Naive thymus-derived CD4-positive, alpha-beta T cell (primary cell): ENCODE measurements at places on chromosomes 13 and 19. TPM values are rescaled to one million over a fixed set of nuclear protein-coding genes. Genes with fewer than 3 reads are reported as not detected.

The PEAK3 gene
- polyA plus RNA-seq: 0.44 TPM

The ZNF491 gene
- 0.44 TPM for polyA plus RNA-seq

The SCGB2B2 gene
- not detected for polyA plus RNA-seq

DNA sequence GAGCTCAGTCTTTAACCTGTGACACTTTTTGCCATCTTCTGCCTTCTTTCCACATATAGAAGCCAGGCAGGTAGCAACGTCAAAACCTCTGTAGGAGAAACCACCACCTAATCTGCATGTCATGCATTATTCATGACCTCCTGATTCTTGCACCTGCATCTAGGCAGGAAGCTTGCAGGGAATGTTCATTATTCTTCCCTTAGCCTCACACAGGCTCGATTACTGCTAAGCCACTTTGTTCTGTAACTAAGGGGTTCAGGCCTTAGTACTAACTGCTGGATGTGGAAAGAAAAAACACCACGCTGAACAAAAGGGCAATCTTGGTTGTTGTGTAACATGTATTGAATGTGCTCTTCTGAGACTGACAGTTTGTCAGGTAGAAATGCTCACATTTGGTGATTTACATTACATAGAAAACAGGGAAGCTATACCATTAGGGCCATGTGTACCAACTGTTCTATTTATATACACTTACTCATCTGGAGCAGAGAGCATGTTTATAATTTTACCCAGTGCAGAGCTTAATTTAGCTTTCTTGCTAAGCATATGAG is 366.9 kb downstream of the KLF12 start:
- peak; percentile 53 for DNase-seq

The PSMC4 gene
- polyA plus RNA-seq: 73.5 TPM

DNA sequence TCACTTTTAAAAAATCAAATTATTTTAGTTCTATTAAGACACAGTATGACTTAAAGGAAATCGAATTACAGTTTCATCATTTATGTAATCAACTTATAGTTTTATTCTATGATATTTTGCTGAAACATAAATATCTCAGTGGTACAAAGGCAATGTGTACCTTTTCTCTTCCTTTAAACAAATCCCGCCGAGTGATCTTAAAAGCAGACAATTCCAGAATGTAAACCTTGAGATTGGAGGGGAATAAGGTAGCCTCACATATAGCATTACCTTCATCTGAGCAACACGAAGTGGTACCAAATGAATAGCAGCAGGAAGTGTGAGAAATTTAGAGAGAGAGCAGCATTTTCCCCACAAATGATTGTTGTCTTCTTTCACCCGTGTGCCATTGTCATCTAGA is 842.2 kb upstream of the GPC6 start:
- no peak for DNase-seq

DNA sequence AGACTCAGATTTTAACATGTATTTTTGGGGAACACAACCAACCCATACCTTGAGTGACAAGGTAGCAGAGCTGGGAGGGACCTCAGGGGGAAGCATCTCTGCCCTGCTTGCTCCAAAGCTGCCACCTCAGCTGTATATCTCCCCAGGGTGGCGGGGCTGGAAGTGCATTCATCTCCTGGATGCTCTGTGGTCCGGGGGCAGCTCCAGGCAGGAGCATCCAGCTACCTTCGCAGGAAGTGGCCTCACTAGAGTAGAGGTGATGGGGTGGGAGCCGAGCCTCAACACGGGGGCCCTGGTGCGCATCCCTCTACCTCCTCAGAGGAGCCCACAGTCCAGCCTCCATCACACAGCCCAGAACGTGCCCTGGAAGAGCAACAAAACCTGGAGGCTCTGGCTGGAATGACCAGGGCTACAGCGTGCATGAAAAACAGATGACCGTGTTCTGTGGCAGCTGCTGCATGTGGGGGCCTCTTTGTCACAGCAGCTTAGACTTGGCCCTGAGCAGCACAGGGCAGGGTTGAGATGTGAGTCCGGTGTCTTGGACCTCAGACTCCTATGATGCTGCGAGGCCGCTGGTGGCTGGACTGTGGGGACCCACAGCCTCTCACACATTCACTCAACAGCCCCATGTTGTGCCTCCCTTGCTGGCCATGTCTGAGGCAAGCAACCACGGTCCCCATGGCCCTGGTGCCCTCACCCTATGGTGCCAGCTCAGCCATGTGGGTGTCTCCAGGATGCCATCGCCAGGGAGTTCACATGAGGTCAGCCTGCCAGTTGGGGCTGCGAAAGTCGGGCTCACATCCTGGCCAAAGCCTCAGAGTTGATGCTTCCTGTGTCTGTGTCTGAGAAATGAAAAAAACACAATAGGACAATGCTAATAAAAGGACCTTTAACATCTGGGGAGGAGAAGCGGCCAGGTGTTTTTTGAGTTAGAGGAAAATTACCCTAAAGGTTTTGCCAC is 17.1 kb upstream of the GAS6 start:
- DNase-seq: no peak

GRCh38 chr19:42185277-42185676 is 32.2 kb downstream of the DEDD2 start:
- no peak for DNase-seq
